ENCODE measurements at places on chromosomes 6 and 20.

GRCh38 chr6:24927985-24928745, 7.6 kb downstream of the RIPOR2 start:
- no peak for DNase-seq

DNA sequence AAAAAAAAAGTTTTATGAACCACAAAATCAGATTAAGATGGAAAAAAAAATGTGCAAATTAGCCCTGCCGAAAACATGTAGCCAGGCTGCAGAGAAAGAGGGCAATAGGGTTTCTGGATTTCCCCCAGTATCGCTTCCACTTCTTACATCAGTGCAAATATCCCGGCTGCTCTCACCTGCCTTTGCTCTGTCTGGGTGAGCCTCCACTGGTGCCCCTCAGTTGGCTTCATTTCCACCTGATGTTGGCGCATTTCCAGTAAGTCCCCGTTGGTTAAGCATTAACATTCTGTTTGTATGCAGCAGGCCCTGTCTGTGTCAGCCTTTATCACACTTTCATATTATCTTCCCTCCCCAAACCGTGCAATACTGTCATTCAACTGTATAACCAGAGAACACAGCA, 215.1 kb downstream of the CBLN4 start:
- DNase-seq, result no peak

- no peak for DNase-seq
Measured at GRCh38 chr6:30483677-30484279, 5.5 kb upstream of the HLA-E start.

DNA sequence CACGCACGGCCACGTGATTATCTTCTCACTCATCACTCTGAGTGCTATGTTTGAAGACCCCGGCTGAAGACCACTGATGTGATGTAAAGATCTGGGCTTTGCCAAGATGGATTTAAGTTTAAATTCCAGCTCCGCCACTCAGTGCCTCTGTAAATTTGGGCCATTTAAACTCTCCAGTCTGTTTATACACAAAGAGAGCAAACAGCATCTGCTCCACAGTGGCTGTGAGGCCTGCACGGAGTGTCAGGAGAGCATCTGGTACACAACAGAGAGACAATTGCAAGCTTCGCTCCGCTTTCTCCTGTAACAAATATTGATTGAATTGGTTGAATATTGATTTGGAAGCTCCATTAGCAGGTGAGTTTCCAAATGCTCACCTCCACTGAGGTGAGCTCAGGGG, 80.5 kb upstream of the FRMD1 start:
- no peak for DNase-seq

DNA sequence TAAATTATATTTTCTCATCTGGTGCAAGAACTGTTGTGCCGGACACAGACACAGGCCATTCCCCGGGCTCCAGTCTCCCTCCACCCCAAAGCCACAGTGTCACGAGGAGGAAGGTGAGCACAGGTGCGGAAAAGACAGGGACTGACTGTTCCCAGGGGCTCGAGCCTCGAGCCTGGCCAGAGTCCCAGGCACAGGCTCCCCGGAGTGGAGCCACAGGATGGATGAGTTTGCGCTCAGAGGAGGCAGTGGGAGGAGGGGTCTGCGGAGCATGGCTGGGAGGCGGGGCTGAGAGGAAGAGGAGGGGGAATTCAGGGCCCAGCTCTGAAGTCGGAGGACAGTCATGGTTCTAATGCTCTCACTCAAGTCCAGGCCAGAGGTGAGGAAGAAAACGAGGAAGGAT, 284.8 kb downstream of the SMOC2 start:
- no peak for DNase-seq

GRCh38 chr6:52346503-52346902, 15.4 kb upstream of the PAQR8 start:
- no peak for DNase-seq

GRCh38 chr6:43683708-43684455, 3.7 kb downstream of the MRPS18A start:
- DNase-seq, result no peak

- DNase-seq, result no peak
Measured at GRCh38 chr6:4816904-4817303, 40.7 kb downstream of the CDYL start.

GRCh38 chr6:158037771-158038170, 56.1 kb downstream of the SYNJ2 start:
- no peak for DNase-seq

GRCh38 chr20:5918856-5919625, 31.3 kb downstream of the TRMT6 start:
- DNase-seq, result no peak

Measured in cortex of kidney (tissue), 1 donor.